ENCODE measurements at places on chromosomes 5 and 9.

GRCh38 chr9:16912197-16912596 is 41.7 kb upstream of the BNC2 start:
- DNase-seq: no peak

- peak; percentile 51 for DNase-seq
These were observed 1.0 kb downstream of the CSNK1A1 start for GRCh38 chr5:149550268-149550583.

DNA sequence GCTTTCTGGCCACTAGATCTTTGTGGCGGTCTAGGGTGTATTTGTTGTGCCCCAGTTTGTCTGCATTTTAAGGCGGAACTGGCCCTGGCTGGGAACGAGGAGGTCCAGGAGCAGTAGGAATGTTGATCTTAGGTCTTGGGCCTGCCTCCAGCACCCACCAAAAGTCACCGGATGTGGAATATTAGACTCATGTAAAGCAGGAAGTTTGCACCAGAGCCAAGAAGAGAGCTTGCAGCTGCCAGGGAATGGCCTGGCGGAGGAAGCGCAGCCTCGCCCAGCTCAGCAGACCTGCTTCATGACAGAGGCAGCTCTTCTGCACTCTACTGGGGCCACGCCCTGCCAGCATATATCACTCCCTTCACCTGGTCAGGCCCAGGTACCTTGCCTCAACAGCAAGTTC is 3.3 kb downstream of the GPX3 start:
- no peak for DNase-seq

DNA sequence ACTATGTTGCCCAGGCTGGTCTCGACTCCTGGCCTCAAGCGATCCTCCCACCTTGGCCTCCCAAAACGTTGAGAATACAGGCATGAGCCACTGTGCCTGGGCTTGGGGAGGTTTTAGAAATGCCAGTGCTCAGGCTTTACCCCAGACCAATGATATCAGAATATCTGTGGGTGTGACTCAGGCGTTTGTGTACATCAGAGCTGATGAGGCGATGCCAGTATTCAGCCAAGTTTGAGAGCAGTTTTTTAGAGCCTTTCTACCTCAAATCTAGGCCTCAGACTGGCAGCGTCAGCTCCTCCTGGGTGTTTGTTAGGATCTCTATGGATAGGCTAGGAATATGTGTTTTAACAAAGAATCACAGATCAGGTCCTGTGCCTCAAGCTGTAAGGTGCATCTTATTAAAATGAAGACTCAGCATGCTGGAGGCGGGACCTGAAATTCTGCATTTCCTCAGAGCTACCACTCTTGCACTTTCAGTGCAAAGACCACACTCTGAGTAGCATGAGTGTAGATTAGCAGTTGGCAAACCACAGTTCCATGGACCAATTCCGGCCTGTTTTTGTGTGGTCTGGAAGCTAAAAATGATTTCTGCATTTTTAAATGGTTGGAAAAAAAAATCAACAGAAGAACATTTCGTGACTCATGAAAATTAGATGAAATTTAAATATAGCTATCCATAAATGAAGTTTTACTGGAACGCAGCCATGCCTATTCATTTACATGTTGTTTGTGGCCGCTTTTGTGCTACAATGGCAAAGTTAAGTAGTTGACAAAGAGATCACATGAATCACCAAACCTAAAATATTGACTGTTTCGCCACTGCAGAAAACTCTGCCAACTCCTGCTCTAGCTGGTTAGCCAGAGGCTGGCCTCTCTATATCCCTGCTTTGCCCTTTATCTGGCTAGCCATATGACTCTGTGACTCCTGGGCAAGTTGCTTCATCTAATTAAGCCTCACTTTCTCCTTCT is 92.2 kb downstream of the KLF4 start:
- no peak for DNase-seq

DNA sequence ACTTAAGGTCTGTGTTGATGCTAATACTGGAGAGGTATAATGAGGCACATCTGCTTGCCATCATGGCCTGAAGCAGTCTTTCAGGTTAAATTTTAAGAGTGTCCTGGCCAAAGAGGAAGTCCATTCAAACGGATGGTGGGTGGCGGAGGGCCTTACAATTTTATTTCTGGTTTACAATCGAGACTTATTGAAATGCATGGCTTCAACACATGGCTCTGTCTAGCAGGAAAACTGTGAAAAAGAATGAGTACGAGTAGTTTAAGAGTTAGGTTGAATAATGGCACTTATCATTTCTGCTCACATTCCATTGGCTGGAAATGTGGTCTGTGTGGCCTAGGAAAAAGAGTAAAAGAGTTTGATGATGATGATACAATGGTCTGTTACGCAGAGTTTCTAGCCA is 42.1 kb downstream of the LRRC70 start:
- DNase-seq: no peak

DNA sequence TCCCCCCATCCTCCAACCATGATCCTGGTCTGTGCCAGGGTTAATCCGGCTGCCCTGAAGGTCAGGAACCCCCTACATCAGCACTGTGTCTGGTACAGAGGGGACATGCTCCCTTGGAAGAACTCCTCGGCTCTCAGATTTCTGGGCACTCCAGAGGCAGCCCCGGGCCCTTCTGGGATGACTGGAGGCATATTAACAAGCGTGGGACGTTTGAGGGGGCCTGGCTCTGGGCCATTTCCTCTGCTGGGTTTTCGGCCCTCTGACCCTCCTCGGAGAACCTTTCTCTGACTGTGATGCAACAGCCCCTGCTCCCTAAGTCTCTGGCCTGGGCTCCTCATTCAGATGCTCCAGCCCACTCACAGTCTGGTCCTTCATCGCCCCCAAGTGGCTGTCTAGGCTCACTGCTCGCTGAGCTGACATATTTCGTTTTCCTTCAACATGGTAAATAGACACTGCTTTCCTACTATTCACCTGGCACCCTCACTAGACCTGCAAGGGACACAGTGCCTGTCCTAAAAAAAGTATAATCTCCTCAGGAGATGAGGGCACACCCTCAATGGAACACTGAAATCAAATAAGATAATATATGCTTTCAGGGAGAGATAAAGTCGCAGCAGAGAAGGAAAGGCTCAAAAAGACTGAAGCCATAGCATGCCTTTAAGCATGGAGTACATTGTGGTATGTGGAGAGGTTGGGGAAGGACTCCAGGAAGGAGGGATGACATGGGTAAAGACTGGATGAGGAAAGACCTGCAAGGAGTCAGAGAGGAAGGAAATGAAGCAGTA is 404.7 kb upstream of the TRPC7 start:
- DNase-seq: no peak

GRCh38 chr9:129318121-129319075 is 140.3 kb upstream of the IER5L start:
- DNase-seq: no peak

- DNase-seq: no peak
These were observed 93.7 kb downstream of the SGCD start for GRCh38 chr5:156420665-156421064.

- DNase-seq: no peak
These were observed 446.0 kb downstream of the ISL1 start for GRCh38 chr5:51829230-51829629.

Data from thymus (tissue), 14 donors.